Right ventricle myocardium inferior (tissue), 1 donor: ENCODE measurements at places on chromosomes 5 and 9. TPM values are rescaled to one million over a fixed set of nuclear protein-coding genes. Genes with fewer than 3 reads are reported as not detected.

- no peak for DNase-seq
These were observed 447.8 kb downstream of the PLK2 start for GRCh38 chr5:58012102-58012501.

- no peak for DNase-seq
These were observed 236.9 kb downstream of the GLIS3 start for GRCh38 chr9:4062966-4063365.

GRCh38 chr9:115951977-115952376, 201.6 kb upstream of the PAPPA start:
- no peak for DNase-seq

DNA sequence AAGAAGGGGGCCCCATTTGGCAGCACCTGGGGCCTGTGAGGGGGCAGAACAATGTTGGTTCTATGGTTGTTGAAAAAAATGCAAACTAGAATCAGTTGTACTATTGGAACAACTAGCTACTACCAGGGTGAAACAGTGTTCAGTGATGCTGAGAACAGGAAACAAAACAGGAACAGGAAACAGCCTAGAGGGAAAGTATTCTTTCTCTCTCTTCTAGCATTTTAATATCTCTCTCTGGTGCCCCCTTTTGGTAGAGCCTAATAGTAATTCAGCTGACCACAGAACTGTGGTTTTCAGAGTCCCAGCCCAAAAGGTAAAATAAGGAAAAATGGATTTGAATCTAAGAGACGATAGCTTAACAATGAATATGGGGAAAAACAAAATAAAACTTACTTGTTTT, 138.0 kb upstream of the KCNN2 start:
- no peak for DNase-seq

CDKN2AIPNL gene
- 45.7 TPM for total RNA-seq

DNA sequence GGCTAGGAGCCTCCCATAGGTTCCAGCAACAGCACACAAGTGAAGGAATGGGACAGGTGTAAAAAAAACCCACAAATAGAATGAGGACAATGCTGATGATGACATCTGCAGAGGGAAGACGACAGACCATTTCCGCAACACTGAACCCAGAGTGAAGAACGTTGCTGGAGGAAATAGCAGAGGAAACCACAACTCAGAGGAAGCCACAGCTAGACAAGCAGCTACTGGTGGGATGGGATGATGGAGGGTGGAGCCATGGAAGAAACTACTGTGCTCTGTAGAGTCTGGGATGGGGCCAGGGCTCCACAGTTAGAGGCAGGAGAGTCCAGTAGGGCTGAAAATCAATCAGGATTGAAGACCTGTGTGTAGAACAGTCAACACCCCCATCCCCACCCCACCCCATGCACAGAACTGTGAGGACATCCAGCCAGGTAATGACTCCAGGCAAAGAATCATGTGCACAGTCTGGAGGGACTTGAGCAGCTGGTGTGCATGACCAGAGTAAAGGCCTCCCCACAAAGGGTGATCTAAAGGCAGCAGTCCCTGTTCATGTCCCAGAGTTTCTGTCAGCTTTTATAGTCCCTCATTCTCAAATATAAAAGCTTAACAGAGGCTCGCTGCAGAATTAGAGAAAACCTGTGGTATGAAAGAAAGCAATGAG, 65.2 kb upstream of the SPIN1 start:
- DNase-seq, result no peak

- no peak for DNase-seq
These were observed 823 bp upstream of the PRDM6 start for GRCh38 chr5:123088031-123088805.

DNA sequence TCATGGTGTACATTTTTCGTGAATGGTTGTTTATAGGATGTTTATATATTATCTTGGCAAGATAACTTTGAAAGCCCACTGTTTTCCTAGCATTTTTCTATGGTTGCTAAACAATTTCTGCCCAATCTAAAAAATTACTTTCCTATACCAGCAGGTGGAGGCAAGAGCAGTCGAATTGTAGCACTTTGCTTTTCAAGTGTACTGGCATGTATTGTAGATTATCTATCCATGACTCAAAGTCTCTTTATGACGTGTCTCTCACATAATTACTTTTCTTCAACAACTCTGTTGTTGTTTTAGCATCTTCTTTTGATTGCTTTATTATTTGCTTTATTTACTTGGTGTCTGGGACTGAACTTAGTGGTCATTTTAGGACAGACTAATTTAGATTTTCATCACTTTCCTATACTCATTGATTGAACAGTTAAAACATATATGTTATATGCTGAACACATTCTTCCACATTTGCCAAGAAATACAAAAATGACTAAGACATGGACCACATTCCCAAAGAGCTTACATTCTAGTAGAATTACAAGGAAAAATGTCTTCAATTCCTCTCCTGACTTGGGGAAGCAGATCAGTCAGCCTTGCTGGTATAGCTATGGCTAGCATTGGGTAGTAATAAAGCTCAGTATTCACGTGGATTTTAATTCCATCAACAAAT, 20.7 kb downstream of the NLN start:
- no peak for DNase-seq

LPAR1 gene
- 13.8 TPM for total RNA-seq

GRCh38 chr9:94097788-94098414, 13.6 kb downstream of the PTPDC1 start:
- DNase-seq, result no peak

CCNJL gene
- total RNA-seq, result 10.2 TPM

PRELID1 gene
- 34.1 TPM for total RNA-seq
